Kidney tubule cell (primary cell): ENCODE measurements at places on chromosomes 2 and 18.

GRCh38 chr2:215880970-215881369 lies 132.4 kb downstream of the MREG start:
- DNase-seq = no peak

- DNase-seq = peak; percentile 4
Observed at GRCh38 chr2:23791030-23791429, 135.9 kb downstream of the ATAD2B start.

DNA sequence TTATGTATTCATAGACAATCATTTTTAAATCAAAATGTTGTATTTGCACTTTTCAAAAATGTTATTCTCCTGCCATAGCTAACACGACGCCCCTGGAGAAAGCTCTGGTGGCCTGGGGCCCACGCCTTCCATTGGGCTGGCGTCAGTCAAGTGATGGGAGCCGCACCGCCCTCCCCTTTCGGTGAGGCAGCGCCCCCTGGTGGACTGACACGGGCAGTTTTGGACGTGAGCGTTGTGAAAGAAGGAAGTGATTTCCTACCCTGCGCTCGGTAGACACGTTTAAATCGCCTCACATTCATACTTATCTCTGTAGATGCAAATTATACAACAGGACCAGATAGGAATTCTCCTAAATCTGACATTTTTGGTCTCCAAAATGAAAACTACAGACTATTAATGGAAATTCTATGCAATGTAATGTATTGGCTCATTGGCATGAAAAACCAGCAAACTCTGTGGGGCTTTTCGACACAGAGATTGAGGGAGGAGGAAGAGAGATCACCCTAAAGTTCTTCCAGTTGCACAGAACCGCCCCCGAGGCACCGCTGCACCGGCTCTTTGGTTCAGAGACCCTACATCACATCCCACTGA lies 326.2 kb upstream of the SOX11 start:
- peak; percentile 67 for DNase-seq

DNA sequence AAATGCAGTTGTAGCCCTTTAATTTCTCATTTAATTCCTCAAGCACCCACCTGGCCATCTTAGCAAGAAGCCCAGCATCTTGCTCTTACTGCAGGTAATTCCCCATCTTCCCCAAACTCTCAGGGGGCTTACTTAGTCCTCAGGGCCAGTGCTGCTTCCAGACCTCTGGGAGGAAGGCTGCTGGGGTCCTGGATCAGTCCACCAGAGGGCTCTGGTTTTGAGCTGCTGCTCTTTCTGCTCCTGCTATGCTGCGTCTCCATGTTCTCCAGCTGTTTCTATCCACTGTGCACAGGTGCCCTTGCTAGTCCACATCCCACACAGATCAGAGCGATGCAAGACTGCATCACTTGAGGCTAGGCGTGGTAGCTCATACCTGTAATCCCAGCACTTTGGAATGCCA lies 34.5 kb upstream of the TMEM87B start:
- no peak for DNase-seq

- DNase-seq = no peak
Observed at GRCh38 chr2:129762386-129763189, 216.9 kb upstream of the RAB6C start.

- DNase-seq = no peak
Observed at GRCh38 chr2:204434660-204435462, 110.4 kb upstream of the PARD3B start.

GRCh38 chr2:226971084-226971483 lies 135.2 kb downstream of the RHBDD1 start:
- DNase-seq = no peak

DNA sequence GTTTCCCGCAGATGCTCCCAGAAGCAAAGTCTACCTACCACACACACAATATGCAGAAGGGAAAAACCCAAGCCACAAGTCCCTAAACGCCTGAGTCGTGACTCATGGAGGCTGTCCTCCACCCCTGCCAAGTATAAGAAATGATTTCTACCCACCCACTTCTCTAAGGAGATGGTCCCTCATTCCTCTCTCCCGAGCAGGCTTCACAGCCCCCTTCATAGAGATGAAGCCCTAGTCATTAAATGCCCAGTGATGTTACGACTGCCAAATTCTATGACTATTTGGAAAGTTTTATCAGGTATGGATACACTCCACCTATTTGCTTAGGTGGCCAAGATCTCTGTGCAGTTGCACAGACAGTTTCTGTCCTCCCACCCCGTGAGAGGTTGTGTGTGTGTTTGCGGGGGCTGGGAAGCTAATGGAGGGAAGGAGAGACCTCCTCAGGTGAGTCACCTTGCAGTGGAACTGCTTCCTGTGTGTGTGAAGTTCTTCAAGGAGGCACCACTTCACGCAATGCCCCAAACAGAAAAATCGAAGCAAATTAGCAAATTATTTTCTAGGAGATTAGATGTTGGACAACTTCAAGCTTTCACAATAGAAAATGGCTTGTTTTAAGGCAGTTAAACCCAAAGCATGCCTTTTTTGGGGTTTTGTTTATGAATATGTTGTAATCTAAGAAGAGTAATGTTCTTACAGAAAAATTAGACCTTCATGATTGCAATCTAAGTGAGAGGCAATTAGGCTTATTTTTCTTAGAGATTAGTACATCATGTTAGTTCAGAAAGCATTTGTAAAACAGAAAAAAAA lies 175.2 kb downstream of the TGIF1 start:
- DNase-seq = peak; percentile 99

DNA sequence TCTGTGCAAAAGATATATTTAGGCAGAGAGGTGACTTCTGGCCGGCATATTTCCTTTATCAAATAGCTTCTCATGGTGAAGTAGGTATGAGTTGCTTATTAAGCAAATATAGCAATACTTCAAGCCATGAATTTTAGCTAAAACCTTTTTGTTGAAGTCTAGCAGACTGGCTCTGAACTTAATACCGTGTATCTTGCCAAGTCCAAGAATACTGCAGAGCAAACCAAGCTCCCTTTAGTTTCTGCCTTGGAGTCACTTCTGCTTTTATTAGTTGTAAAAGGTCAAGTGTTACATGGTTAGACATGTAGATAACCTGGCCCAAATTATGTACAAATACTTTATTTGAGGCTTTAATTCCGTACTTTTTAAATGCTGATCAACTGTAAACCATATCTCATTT lies 627.6 kb upstream of the PKDCC start:
- DNase-seq = no peak

GRCh38 chr2:101779190-101779589 lies 81.7 kb downstream of the MAP4K4 start:
- DNase-seq = no peak
